ENCODE measurements at places on chromosomes 1 and 21. TPM values are rescaled to one million over a fixed set of nuclear protein-coding genes. Genes with fewer than 3 reads are reported as not detected.

- H3K27me3 ChIP-seq, result no peaks in the 10 kb centered on the region
- peaks cover 18% of the 10 kb centered on the region for H3K4me1 ChIP-seq
- DNase-seq, result no peak
Observed at GRCh38 chr1:19764848-19765247, 34.9 kb downstream of the TMCO4 start.

- no peaks in the 10 kb centered on the region for H3K36me3 ChIP-seq
- no peaks in the 10 kb centered on the region for H3K4me1 ChIP-seq
- no peak for DNase-seq
- peaks cover 4% of the 10 kb centered on the region for H3K27me3 ChIP-seq
- no peak overlapping the region for H3K27ac ChIP-seq
Observed at GRCh38 chr21:38123626-38124025, 133.2 kb upstream of the KCNJ15 start.

The HIVEP3 gene
- total RNA-seq, result 75.4 TPM

GRCh38 chr1:237953238-237953637 is 62.5 kb upstream of the ZP4 start:
- no peaks in the 10 kb centered on the region for H3K4me1 ChIP-seq
- no peak for DNase-seq
- H3K27ac ChIP-seq, result no peak overlapping the region
- no peak overlapping the region for H3K4me3 ChIP-seq
- H3K36me3 ChIP-seq, result no peaks in the 10 kb centered on the region
- H3K27me3 ChIP-seq, result no peaks in the 10 kb centered on the region

The SFN gene
- 0.78 TPM for total RNA-seq

The TMEM82 gene
- not detected for total RNA-seq

Measured in activated T-helper 1 cell treated with anti-CD3 and anti-CD28 coated beads, Interleukin-12 subunit alpha, Interleukin-12 subunit beta, Interleukin-2, Interleukin-4 antibody, amounts not matched to agents 30 ng/mL and 10 ng/mL and 1 ng/mL, durations not matched to agents 14 hours and 24 hours and 36 hours (primary cell).